Placental epithelial cell (primary cell): ENCODE measurements at places on chromosomes 4 and X. TPM values are rescaled to one million over a fixed set of nuclear protein-coding genes. Genes with fewer than 3 reads are reported as not detected.

The CNGA1 gene
- total RNA-seq, result 0.11 and 2.0 TPM in 2 replicates

The HPRT1 gene
- total RNA-seq, result 3.9 and 4.8 TPM in 2 replicates

The CFAP299 gene
- not detected in 2 replicates for total RNA-seq

The ALG13 gene
- 35.2 and 61.2 TPM in 2 replicates for total RNA-seq

The AKAP4 gene
- not detected in 2 replicates for total RNA-seq

The PPP2R2C gene
- total RNA-seq, result 0.39 and 0.65 TPM in 2 replicates

The ZAR1 gene
- total RNA-seq, result 0.33 and 0.79 TPM in 2 replicates

The PPP4R3C gene
- not detected in 2 replicates for total RNA-seq

The BCORL1 gene
- 0.65 and 4.7 TPM in 2 replicates for total RNA-seq

The FAT4 gene
- total RNA-seq, result 9.0 and 15.1 TPM in 2 replicates

The CHRDL1 gene
- total RNA-seq, result not detected in 2 replicates

The TMPRSS11F gene
- 0.76 and 1.2 TPM in 2 replicates for total RNA-seq

The MXRA5 gene
- total RNA-seq, result 4.6 and 58.1 TPM in 2 replicates

The NLGN3 gene
- 0.33 and 0.79 TPM in 2 replicates for total RNA-seq

The SPANXA1 gene
- not detected in 2 replicates for total RNA-seq

The NUDT10 gene
- 0.39 TPM in 1 of 2 replicates, not detected in the other for total RNA-seq

The F8 gene
- total RNA-seq, result 1.6 and 2.6 TPM in 2 replicates

The UGT2B15 gene
- total RNA-seq, result not detected in 2 replicates

The ENPEP gene
- 0.39 and 2.3 TPM in 2 replicates for total RNA-seq

The CT45A10 gene
- not detected in 2 replicates for total RNA-seq

The GPRASP2 gene
- total RNA-seq, result 8.0 and 11.4 TPM in 2 replicates

The INTU gene
- 13.0 and 13.8 TPM in 2 replicates for total RNA-seq

The PPP1R2C gene
- not detected in 2 replicates for total RNA-seq
